ENCODE measurements at places on chromosomes 1 and 21.

DNA sequence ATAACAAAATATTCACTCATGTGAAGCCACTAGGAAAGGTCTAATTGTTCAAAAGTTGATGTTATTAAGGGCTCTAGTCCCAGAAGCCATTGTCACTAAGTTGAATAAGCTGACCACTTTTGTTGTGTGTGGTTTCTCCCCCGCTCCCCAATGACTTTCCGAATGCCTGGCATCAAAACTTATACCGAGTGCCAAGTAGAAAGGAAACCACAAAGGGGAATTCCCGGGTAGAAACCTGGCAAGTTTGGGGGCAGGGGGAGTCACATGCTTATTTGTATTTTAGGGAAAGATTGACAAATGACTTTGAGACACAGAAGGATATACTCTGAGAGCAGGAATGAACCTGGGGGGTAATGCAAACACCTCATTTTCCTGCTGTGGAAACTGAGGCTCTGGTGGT is 154.1 kb downstream of the TGFBR3 start:
- peak; percentile 22 for DNase-seq

DNA sequence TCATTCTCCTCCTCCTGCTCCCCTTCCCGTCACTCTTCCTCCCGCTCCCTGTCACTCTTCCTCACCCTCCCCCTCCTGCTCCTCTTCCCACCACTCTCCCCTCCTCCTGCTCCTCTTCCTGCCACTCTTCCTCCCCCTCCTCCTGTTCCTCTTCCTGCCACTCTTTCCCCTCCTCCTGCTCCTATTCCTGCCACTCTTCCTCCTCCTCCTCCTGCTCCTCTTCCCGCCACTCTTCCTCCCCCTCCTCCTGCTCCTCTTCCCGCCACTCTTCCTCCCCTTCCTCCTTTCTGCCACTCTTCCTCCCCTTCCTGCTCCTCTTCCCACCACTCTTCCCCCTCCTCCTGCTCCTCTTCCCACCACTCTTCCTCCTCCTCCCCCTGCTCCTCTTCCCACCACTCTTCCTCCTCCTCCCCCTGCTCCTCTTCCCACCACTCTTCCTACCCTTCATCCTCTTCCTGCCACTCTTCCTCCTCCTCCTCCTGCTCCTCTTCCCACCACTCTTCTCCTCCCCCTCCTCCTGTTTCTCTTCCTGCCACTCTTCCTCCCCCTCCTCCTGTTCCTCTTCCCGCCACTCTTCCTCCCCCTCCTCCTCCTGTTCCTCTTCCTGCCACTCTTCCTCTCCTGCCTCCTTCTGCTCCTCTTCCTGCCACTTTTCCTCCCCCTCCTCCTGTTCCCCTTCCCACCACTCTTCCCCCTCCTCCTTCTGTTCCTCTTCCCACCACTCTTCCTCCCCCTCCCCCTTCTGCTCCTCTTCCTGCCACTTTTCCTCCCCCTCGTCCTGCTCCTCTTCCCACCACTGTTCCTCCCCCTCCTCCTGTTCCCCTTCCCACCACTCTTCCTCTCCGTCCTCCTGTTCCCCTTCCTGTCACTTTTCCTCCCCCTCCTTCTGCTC is 28.7 kb upstream of the ARTN start:
- no peak for DNase-seq

- DNase-seq, result no peak
Observed at GRCh38 chr1:15808955-15809354, 1.5 kb upstream of the UQCRHL start.

DNA sequence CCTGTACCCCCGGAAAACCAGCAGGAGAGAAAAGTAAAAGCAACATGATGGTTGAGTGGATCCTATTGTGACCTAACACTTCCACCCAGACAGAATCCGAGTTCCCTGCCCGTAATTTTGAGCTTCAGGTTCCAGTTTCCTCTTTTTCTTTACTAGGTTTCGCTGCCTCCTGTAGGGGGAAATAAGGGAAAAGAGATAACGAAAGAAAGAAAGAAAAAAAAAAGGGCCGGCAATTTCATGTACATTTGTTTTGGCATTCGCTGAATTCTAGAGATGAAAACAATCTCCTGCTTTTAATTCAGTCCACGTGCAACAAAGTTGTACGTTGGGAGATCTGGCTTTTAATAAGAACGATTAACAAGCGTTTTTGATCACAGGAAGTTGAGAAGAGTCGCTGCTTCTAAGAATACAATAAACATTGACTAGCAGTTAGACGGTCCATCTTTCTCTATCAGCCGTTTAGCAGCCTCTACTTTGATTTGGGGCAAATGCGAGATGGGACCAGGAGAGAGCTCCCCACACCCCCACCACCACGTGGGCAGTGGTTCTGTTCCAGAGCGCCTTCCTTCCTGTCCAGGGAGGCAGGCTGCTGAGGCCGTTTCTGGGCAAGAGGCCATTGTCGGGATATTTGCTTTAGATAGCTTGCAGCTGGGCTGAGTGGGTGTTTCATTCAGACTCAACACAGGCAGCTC is 155.9 kb upstream of the RUNX1 start:
- DNase-seq, result no peak

- no peak for DNase-seq
Observed at GRCh38 chr1:245855846-245856730, 651.0 kb downstream of the SMYD3 start.

GRCh38 chr1:219430419-219430818 is 182.5 kb downstream of the ZC3H11B start:
- no peak for DNase-seq

- DNase-seq, result no peak
Observed at GRCh38 chr1:171756856-171757255, 15.0 kb upstream of the VAMP4 start.

DNA sequence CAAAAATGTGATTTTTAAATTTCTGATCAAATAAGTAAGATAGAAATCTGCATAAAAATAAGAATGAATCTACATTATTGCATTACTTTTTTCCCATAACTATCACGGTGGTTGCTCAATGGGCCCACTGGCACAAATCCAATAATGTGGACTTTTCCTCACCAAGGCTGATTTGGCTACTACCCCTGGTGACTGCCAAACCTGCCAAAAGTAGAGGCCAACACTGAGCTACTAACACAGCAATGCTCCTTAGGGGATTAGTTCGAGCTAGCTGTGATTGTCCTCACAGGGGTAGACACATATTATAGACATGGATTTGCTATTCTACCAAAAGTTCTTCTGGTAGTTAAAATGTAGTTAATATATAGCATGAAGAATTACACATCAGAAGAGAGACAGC is 107.7 kb upstream of the ZNHIT6 start:
- DNase-seq, result no peak

DNA sequence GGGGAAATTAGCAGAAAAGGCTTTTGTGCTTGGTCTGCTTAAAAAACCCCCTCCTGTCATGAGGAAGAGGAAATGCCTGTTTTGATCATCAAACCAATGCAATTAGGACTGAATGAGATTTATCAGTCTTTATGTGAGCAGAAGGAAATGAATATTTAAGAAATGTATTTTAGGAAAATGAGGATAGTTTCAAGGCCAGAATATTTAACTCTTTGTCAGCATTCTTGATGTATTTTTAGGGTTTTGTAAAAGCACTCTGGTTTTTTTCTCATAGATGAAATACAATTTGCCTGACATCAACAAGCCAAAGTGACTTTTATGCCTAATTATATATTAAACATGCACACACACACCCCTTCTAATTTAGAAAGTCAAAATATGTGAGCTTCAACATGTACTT is 213.8 kb downstream of the GRIK1 start:
- DNase-seq, result no peak

GRCh38 chr1:21292984-21293536 is 2.8 kb upstream of the ECE1 start:
- peak; percentile 10 for DNase-seq

DNA sequence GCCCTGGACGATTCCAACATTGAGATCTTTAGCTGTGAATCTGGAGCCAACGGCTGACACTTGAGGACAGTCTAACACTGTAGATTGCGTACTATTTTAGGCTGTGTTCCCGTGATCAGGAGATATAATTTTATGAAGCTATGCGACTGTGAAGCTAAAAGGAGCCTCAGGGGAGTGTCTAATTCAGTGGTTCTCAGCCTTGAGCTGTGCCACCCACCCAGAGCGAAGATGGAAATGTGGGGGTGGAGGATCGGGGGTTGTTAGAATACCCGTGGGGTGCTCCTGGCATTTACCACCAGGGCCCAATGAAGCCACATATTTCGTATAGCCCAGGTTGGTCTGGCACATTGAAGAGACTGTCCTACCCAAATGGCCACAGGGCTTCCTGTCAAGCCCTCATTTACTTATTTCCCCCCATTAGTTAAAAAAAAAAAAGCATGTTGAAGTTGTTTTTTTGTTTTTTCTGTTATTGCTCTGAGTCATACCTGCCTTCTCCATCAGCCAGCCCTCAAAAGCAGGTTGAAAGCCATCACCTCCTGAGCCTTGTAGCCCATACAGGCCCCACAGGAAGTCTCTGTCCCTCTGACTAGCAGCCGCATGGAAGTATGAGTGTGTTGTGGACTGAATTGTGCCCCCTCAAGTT is 141.7 kb downstream of the GALNT2 start:
- DNase-seq, result no peak

- no peak for DNase-seq
Observed at GRCh38 chr1:56547977-56548376, 31.4 kb downstream of the PLPP3 start.

- DNase-seq, result no peak
Observed at GRCh38 chr1:155499953-155500639, 62.5 kb downstream of the ASH1L start.

- DNase-seq, result no peak
Observed at GRCh38 chr1:226633541-226634165, 85.1 kb downstream of the STUM start.

GRCh38 chr1:153306303-153307220 is 6.2 kb downstream of the PGLYRP3 start:
- DNase-seq, result no peak

GRCh38 chr1:83418558-83418957 is 580.4 kb downstream of the TTLL7 start:
- no peak for DNase-seq

DNA sequence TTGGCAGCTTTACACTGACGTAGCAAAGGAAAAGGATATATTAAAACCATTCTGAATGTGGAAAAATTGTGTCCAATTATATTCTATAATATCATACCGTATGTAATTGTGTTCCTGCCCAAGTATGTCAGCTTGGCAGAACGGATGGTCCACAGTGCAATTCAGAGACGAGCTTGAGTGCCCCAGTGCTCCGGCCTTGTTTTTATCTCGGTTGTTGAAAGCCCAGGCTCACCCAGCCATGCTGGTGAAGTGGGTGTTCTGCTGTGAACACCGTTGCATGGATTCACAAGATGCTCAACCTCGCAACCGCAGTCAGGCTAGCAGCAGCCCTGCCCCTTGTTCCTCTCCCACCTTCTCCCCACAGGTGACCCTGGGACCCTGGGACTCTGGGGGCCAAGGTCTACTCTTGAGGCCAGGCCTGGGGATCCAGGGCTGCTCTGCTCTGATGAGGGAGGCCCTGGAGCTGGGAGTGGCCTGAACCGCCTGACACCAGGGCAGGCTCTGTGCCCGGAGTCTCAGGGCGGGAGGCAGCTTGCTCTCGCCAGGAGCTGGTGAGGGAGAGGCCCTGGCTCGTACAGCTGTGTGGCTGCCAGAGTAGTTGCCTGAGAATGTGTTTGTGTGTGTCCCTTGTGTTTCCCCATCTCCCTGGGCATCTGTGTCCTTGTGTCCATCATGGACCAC is 11.2 kb downstream of the PTPRF start:
- no peak for DNase-seq

DNA sequence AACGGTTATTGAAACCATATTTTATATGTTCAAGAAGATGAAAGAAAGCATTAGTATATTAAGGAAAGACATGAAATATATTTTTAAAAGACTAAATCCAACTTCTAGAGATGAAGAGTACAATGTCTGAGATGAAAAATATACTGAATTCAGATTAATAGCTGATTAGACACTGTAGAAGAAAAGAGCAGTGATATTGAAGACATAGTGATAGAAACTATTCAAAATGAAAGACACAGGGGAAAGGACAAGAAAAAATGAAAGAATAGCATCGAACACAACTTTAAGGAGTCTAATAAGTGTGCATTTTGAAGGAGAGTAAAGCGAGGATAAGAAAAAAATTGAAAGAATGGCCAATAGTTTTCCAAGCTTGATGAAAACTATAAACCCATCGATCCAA is 11.2 kb upstream of the IFNAR1 start:
- DNase-seq, result no peak

GRCh38 chr1:2969011-2969844 is 52.0 kb upstream of the ACTRT2 start:
- no peak for DNase-seq

DNA sequence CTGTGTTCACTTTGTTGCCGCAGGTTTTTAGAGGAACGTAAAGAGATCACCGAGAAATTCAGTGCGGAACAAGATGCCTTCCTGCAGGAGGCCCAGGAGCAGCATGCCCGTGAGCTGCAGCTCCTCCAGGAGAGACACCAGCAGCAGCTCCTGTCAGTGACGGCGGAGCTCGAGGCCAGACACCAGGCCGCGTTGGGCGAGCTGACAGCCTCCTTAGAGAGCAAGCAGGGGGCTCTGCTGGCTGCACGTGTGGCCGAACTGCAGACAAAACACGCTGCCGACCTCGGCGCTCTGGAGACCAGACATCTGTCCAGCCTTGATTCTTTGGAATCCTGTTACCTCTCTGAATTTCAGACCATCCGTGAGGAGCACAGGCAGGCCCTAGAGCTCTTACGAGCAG is 42.6 kb downstream of the PCNT start:
- DNase-seq, result no peak

DNA sequence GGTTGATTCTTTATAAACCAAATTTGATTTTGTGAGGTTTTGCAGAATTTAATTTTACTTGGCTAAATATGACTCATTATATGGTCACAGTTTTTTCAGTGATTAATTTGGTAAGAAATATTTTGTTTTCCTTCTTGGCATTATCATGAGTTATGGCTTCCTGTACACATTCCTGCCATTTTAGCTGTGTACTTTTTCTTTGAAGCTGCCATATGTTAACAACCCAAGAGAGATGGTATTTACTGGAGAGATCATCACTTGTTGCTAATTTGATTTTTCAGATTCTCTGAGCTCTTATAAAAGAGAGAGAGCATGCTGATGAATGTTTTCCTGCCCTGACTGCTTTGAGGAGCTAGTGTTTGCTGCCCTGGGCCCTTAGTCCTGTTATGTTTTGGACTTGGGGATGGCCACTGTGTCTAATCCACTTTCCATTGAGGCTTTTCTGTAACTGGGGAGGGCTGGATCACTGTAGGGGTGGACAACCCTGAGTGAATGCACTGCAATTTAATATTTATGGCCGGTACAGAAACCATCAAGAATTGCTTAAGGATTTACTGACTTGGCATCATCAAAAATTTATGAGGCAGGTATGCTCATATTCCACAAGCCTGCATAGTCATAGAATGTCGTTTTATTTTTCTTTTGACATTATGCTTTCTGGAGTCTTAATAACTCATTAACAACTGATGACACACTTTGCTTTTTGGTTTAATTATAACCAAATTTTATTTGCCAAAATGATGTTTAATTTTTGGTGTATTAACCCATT is 200.9 kb downstream of the DISC1 start:
- DNase-seq, result no peak

- DNase-seq, result no peak
Observed at GRCh38 chr1:39940980-39941871, 13.7 kb upstream of the MFSD2A start.

DNA sequence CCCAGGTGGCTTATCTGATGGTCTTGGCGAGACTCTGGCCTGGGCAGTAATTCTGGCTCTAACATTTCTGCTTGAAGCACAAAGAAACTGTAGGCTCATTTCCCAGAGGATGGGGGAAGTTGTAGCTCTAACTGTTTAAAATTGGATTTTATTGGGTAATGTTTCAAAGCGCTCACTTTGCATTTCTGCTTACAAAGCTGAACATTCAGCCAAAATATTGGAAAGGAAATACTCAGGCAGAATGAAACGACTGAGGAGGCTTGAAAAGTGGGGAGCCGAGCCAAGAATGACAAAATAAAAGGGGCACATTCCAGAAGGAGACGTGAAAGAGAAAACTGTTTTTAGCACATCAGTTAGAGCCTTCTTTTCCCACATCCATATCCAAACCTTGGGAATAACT is 202.6 kb downstream of the GRIK1 start:
- no peak for DNase-seq
